CD4-positive, alpha-beta T cell treated with Interleukin-17A for 1 hour (primary cell): ENCODE measurements at places on chromosomes 11 and 22.

GRCh38 chr11:5593146-5593545, 3.3 kb upstream of the TRIM6 start:
- DNase-seq = no peak

DNA sequence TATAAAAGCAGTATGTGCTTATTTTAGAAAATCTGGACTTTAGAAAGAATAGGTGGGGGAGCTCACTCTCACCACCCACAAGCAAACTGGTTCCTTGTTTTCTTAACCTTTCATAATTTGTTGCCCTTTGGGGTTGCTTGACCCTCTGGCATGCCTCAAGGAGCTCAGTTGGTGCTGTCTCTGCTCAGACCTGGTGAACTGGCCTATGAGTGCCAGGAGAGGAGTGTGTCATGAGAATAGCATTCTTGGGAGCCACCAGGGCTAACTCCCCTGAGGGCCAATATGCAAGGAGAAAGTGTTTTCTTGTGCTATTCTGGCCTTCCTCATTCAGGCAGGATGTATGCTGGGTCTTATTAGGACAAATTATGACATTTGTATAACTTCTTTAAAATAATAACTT, 21.0 kb upstream of the AMOTL1 start:
- DNase-seq = no peak

GRCh38 chr22:48025096-48025495, 1262.6 kb downstream of the TBC1D22A start:
- DNase-seq = no peak

DNA sequence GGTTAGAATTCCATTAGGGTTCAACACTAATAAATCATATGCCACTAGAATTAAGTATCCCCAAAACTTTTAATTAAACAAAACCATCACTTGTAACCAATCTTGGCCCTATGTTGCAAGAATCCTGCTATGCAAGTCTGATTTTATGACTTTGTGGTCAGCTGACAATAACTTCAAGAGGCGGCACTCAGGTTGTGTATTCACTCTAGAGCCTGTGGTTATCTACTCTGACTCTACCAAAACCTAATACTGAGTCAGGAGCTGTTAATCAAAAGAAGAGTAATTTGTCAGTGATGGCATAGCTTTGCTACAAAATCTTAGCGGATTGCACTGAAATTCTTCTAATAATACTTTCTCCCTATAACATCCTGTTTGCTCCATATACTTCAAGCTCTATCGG, 253.7 kb downstream of the AASDHPPT start:
- DNase-seq = no peak

DNA sequence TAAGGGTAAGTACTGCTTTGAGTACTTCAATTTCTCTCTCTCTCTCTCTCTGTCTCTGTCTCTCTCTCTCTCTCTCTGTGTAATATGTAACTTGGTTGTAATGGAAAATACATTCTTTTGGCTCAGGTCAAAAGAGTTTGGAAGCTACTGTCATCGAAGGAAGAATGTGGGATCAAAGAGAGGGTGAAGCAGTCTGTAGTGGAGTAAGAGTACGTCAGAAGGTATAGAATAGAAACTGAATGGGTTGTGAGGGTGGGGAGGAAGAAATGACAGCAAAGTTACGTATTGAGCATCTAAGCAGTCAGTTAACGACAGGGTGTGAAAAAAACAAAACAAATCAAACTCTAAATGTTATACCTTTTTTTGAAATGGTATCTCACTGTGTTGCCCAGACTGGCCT, 10.0 kb downstream of the NCAM1 start:
- DNase-seq = no peak

- no peak for DNase-seq
Measured at GRCh38 chr11:116224889-116225200, 547.9 kb downstream of the BUD13 start.

GRCh38 chr22:43776081-43776670, 35.9 kb downstream of the EFCAB6 start:
- no peak for DNase-seq

GRCh38 chr11:11441516-11441915, 88.5 kb upstream of the CSNK2A3 start:
- no peak for DNase-seq

DNA sequence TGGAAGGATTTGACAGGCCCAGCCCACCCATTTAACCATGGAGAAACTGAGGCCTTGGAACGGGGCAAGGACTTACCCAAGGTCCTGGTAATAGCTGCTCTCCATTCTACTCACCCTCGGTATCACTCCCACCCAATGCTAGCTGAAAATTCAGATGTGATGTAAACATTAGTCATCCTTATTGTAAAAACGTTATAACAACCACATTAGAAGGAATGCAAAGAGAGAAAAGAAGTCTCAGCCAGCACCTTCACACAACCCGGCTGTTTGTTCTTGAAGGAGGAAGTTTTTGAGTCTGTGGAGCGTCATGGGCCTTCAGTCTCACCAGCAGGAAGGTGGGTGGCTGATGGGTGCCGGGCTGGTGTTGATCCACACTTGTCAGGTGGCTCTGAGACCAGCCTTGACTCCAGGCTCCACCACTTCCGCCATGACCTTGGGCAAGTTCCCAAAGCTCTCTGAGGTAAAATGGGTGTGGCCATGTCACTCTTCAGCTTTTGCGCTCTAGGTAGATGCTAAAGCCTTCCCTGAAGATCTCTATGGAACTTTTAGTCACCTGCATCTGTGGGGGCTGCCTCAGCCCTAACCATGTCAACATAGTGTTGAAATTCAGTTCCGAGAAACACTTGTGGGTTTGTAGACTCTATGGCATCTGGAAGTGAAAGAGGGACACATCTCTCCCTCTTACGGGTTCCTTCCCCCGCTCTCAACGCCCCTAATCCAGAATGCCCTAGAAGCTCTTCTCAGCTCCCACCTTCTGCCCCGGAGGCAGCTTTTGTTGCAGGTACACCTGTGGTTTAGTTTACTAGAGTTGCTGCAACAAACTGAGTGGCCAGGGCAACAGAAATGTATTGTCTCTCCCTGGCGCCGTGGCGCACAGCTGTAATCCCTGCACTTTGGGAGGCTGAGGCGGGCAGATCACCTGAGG, 14.8 kb downstream of the CD6 start:
- DNase-seq = peak; percentile 94

DNA sequence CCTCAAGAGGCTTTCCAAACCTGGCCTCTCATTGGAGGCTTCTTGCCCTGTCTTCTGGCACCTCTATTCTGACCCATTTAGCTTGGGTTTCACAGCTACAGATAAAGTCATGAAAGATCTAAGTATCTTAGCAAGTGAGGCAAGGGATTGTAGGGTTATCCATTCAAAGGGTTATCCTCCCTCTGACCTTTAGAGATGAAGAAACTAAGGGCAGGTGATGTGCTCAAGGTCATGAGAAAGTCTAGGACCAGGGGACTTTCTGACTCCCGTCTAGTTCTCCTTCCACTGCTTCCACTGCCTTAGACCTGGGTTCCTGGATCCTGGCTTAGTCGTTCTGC, 7.2 kb downstream of the PHOX2A start:
- no peak for DNase-seq

GRCh38 chr11:125626288-125626950, 1.5 kb downstream of the CHEK1 start:
- DNase-seq = peak; percentile 56
